SJSA1 (cell line): ENCODE measurements at places on chromosomes 6 and 20. TPM values are rescaled to one million over a fixed set of nuclear protein-coding genes. Genes with fewer than 3 reads are reported as not detected.

GPSM3 gene
- total RNA-seq, result 15.3 and 16.2 TPM in 2 replicates

GRCh38 chr6:24845578-24845977 lies 46.9 kb upstream of the ARMH2 start:
- no peaks in the 10 kb centered on the region for H3K27me3 ChIP-seq
- no peaks in the 10 kb centered on the region for H3K4me1 ChIP-seq
- H3K36me3 ChIP-seq, result no peaks in the 10 kb centered on the region
- no peak for DNase-seq

ADGB gene
- total RNA-seq, result not detected in 2 replicates

DNA sequence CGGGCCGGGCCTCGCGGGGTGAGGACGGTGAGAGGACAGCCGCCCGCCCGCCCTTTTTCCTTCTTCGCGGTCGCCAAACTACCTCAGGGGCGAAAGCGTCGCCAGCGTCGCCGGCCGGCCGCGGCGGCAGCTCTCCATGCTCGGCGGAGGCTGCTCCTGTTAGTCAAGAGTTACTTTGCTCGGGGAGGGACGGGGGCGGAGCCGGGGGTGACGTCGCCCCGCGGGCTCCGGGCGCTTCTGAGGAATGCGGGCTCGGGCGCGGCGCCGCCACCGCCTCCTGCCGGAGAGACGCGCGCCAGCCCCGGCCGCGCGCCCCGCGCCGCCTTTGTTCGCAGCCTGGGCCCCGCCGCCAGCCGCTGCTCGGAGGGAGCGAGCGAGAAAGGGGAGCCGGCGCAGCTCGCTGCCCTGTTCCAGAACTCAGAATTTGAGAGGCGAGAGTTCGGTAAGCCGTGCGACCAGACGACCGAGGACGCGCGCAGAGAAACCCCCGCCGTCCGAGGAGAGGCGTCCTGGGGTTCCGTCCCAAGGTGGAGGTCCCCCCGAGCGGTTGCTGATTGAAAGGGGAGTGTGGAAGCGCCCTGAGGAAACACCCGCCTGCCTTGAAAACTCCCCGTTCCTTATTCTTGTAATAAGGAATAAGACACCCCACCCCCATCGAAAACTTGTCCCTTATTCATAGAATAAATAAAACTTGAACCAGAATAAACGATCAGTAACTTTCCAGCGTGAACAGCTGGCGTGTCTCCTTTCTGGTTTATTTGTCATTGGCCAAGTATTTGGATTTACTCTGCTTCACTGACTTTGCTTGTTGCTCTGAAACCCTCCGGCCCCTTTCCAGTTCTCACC lies at the start of gene PTPRK:
Gene PTPRK, minus strand, starts transcription at position 164 of the 846 bp plus-strand sequence. CDS start 241 bp downstream, outside the sequence.
- H3K36me3 ChIP-seq, result peaks cover 3% of the 10 kb centered on the region; the same call in 1 of the 2 replicates
- no peaks in the 10 kb centered on the region for H3K27me3 ChIP-seq
- peaks cover 31% of the 10 kb centered on the region for H3K4me1 ChIP-seq
- peak; percentile 94 for DNase-seq
- peak within 1 kb of the TSS; percentile 97 for H3K27ac ChIP-seq
- peak within 1 kb of the TSS; percentile 66 for H3K4me3 ChIP-seq

RSPH4A gene
- 0.05 TPM in 1 of 2 replicates, not detected in the other for total RNA-seq

EPPIN gene
- total RNA-seq, result not detected in 2 replicates

- H3K4me1 ChIP-seq, result peaks cover 4% of the 10 kb centered on the region; the same call in 1 of the 2 replicates
- H3K4me3 ChIP-seq, result no peak overlapping the region
- H3K36me3 ChIP-seq, result no peaks in the 10 kb centered on the region
- no peak overlapping the region for H3K27ac ChIP-seq
- no peak for DNase-seq
Observed at GRCh38 chr20:31500527-31500926, 13.7 kb upstream of the HM13 start.

GRCh38 chr6:128597956-128598355 lies 77.6 kb upstream of the PTPRK start:
- no peak overlapping the region for H3K27ac ChIP-seq
- peaks cover 30% of the 10 kb centered on the region for H3K4me1 ChIP-seq

GRCh38 chr6:139920776-139921100 lies 546.3 kb upstream of the CITED2 start:
- H3K27me3 ChIP-seq, result no peaks in the 10 kb centered on the region
- no peak overlapping the region for H3K27ac ChIP-seq
- no peaks in the 10 kb centered on the region for H3K36me3 ChIP-seq

COX4I2 gene
- total RNA-seq, result not detected in 2 replicates

- H3K4me3 ChIP-seq, result no peak within 1 kb of the TSS
- no peaks in the 10 kb centered on the region for H3K27me3 ChIP-seq
- H3K27ac ChIP-seq, result no peak within 1 kb of the TSS
- peaks cover 9% of the 10 kb centered on the region for H3K4me1 ChIP-seq
Observed at GRCh38 chr6:31776989-31777666, at the start of gene VWA7. TSS of gene VWA7 (minus strand) at chr6:31777328. CDS start at chr6:31776779, 549 bp downstream.

GRCh38 chr6:167540796-167541195 lies 215.9 kb downstream of the TTLL2 start:
- H3K4me3 ChIP-seq, result no peak overlapping the region
- DNase-seq, result no peak
- H3K4me1 ChIP-seq, result peaks cover 20% of the 10 kb centered on the region

DNA sequence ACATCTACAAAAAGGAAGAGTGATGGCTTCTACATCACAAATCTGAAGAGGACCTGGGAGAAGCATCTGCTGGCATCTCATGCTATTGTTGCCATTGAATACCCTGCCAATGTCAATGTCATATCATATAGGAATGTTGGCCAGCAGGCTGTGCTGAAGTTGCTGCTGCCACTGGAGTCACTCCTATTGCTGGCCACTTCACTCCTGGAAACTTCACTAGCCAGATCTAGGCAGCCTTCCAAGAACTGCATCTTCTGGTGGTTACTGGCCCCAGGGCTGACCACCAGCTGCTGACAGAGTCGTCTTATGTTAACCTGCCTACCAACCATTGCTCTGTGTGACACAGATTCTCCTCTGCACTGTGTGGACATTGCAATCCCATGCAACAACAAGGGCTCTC lies 111.8 kb downstream of the PERP start:
- no peak overlapping the region for H3K27ac ChIP-seq
- H3K4me3 ChIP-seq, result no peak overlapping the region
- H3K4me1 ChIP-seq, result no peaks in the 10 kb centered on the region
- no peaks in the 10 kb centered on the region for H3K36me3 ChIP-seq
- DNase-seq, result no peak

CPNE5 gene
- total RNA-seq, result 0.08 TPM in 1 of 2 replicates, not detected in the other

- H3K27me3 ChIP-seq, result no peaks in the 10 kb centered on the region
- H3K4me1 ChIP-seq, result peaks cover 4% of the 10 kb centered on the region
- no peak overlapping the region for H3K4me3 ChIP-seq
- H3K27ac ChIP-seq, result no peak overlapping the region
Observed at GRCh38 chr20:40863355-40863919, 165.2 kb upstream of the TOP1 start.

MUCL3 gene
- not detected in 2 replicates for total RNA-seq

GRCh38 chr20:16580620-16581019 lies 7.4 kb upstream of the KIF16B start:
- no peak overlapping the region for H3K27ac ChIP-seq
- H3K27me3 ChIP-seq, result no peaks in the 10 kb centered on the region
- no peak for DNase-seq
- H3K4me1 ChIP-seq, result no peaks in the 10 kb centered on the region
- no peaks in the 10 kb centered on the region for H3K36me3 ChIP-seq

NFYA gene
- 6.5 and 14.9 TPM in 2 replicates for total RNA-seq

GRCh38 chr20:59211208-59211765 lies 47.7 kb downstream of the ZNF831 start:
- H3K27me3 ChIP-seq, result peaks cover 11% of the 10 kb centered on the region
- H3K4me3 ChIP-seq, result no peak overlapping the region
- no peak for DNase-seq
- H3K27ac ChIP-seq, result no peak overlapping the region
- H3K4me1 ChIP-seq, result no peaks in the 10 kb centered on the region
- no peaks in the 10 kb centered on the region for H3K36me3 ChIP-seq

DNA sequence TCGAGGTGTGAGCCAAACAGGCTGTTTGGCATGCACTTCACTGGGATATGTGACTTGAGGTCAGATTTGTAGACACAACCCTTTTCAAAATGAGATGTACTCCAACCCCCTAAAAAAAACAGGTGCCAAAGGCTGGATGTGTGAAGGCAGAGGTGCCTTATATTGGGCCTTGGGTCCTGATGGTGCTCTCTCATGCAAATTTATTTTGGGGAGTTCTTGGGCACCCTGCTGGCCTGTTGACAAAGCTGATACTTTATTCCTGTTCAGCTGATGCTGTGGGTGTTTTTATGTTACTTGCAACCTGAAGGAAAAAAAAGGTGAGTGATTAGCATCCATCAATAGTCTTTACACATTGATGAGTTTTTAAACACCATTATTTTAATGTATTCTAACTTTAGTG lies 121.5 kb downstream of the DNAH8 start:
- no peak overlapping the region for H3K4me3 ChIP-seq
- H3K4me1 ChIP-seq, result no peaks in the 10 kb centered on the region
- H3K36me3 ChIP-seq, result no peaks in the 10 kb centered on the region
- no peaks in the 10 kb centered on the region for H3K27me3 ChIP-seq
- DNase-seq, result no peak
- no peak overlapping the region for H3K27ac ChIP-seq

- H3K27me3 ChIP-seq, result peaks cover 7% of the 10 kb centered on the region; the same call in 1 of the 2 replicates
- no peaks in the 10 kb centered on the region for H3K4me1 ChIP-seq
- no peak overlapping the region for H3K4me3 ChIP-seq
- H3K36me3 ChIP-seq, result no peaks in the 10 kb centered on the region
- no peak for DNase-seq
Observed at GRCh38 chr20:1741309-1742048, 83.9 kb upstream of the SIRPG start.

DNA sequence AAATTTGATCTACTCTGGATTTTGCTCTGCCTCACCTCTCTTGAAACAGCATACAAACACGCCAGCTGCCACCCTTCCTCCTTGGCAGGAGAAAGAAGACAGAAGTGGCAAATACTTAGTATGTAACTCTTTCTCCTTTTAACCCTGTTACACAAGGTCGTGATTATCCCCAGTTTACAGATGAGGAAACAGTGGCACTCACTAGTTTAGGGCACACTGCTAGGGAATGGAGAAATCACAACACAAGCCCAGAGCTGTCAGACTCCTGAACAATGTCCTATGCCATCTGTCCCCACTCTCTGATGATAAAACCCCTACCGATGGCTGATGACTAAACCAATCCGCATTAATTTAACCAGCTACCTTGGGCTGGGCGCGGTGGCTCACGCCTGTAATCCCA lies 79.7 kb downstream of the FGD2 start:
- H3K27ac ChIP-seq, result no peak overlapping the region
- H3K4me1 ChIP-seq, result no peaks in the 10 kb centered on the region
- no peaks in the 10 kb centered on the region for H3K27me3 ChIP-seq
- H3K36me3 ChIP-seq, result no peaks in the 10 kb centered on the region
- DNase-seq, result no peak
- no peak overlapping the region for H3K4me3 ChIP-seq

GRCh38 chr20:45456632-45457031 lies 12.9 kb upstream of the WFDC2 start:
- no peak overlapping the region for H3K27ac ChIP-seq
- peaks cover 19% of the 10 kb centered on the region for H3K27me3 ChIP-seq
- DNase-seq, result no peak
- no peak overlapping the region for H3K4me3 ChIP-seq

- no peaks in the 10 kb centered on the region for H3K36me3 ChIP-seq
- peaks cover 8% of the 10 kb centered on the region for H3K4me1 ChIP-seq
- H3K27ac ChIP-seq, result no peak overlapping the region
- H3K4me3 ChIP-seq, result no peak overlapping the region
- no peaks in the 10 kb centered on the region for H3K27me3 ChIP-seq
- DNase-seq, result no peak
Observed at GRCh38 chr6:6746333-6746969, 157.9 kb downstream of the LY86 start.

DNA sequence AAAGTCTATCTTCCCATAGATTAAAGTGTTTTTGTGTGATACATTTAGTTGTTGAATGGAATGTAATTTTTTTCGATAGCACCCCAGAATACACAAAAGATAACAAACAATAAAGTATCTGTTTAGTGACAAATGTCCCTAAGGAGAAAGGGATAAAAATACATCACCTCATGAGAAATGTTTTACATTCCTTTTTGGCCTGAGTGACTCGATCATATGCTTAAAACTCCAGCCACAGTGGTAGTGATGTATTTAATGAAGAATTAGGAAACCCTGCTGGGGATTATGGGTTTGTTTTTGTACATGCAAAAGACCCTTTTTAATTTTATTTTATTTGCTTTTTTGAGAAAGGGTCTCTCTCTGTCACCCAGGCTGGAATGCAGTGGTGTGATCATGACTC lies 4.3 kb upstream of the SGK1 start:
- no peaks in the 10 kb centered on the region for H3K27me3 ChIP-seq
- H3K36me3 ChIP-seq, result no peaks in the 10 kb centered on the region
- H3K4me1 ChIP-seq, result 0 out of 2 replicates have a peak, but pooled peaks cover 3% of the 10 kb centered on the region

- H3K27ac ChIP-seq, result no peak overlapping the region
- no peak overlapping the region for H3K4me3 ChIP-seq
- no peak for DNase-seq
- H3K27me3 ChIP-seq, result no peaks in the 10 kb centered on the region; the same call in 1 of the 2 replicates
- H3K36me3 ChIP-seq, result no peaks in the 10 kb centered on the region
Observed at GRCh38 chr6:44739181-44739580, 351.7 kb downstream of the CDC5L start.

GRCh38 chr20:49821870-49822331 lies 9.3 kb downstream of the SLC9A8 start:
- peaks cover 8% of the 10 kb centered on the region for H3K4me1 ChIP-seq
- H3K27me3 ChIP-seq, result no peaks in the 10 kb centered on the region
- no peak overlapping the region for H3K4me3 ChIP-seq
- DNase-seq, result peak; percentile 13
- H3K36me3 ChIP-seq, result peaks cover 52% of the 10 kb centered on the region
- H3K27ac ChIP-seq, result no peak overlapping the region

RBPJL gene
- total RNA-seq, result not detected in 2 replicates

DNA sequence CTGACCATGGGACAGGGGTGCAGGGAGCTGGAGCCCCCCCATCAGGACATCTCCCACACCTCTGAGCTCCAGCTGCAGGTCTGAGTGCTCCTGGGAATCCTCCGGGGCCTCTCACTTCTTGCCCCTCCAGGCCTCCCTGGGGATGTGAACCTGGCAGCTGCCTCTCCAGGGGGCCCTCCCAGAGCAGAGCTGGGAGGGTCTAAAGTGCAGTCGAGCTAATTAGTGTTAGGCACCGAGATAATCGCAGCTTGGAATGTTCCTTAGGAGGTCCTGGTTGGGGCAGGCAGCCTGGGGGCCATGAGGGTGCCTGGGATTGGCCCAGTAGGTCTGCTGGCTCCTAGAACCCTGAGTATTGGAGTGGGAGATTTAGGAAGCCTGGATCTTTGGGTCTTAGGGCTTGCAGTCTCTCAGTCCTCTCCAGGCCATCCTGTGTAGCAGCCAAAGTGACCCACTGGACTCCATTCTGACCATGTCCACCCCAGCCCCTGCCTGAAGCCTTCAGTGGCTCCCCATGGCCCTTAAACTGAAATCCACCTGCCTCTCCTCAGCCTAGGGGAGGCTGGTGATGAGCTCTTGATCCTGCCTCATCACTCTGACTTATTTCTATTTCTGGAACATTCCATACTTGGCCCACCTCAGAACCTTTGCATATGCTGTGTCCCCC lies 26.0 kb downstream of the CEBPB start:
- no peaks in the 10 kb centered on the region for H3K36me3 ChIP-seq
- DNase-seq, result no peak
- no peaks in the 10 kb centered on the region for H3K27me3 ChIP-seq

B3GAT2 gene
- not detected in 2 replicates for total RNA-seq

GRCh38 chr6:4139272-4139671 lies 3.9 kb upstream of the ECI2 start:
- H3K36me3 ChIP-seq, result peaks cover 5% of the 10 kb centered on the region
- no peak overlapping the region for H3K4me3 ChIP-seq
- H3K27me3 ChIP-seq, result no peaks in the 10 kb centered on the region
- peaks cover 10% of the 10 kb centered on the region for H3K4me1 ChIP-seq
- no peak for DNase-seq

- DNase-seq, result no peak
- H3K4me1 ChIP-seq, result peaks cover 1% of the 10 kb centered on the region
- H3K27ac ChIP-seq, result no peak overlapping the region
- H3K4me3 ChIP-seq, result no peak overlapping the region
- no peaks in the 10 kb centered on the region for H3K27me3 ChIP-seq
- H3K36me3 ChIP-seq, result no peaks in the 10 kb centered on the region
Observed at GRCh38 chr6:36121787-36122494, 8.4 kb upstream of the MAPK13 start.

XKR7 gene
- total RNA-seq, result not detected in 2 replicates

SLC26A8 gene
- total RNA-seq, result not detected in 2 replicates
